Mucosa of gallbladder (tissue), 1 donor: ENCODE measurements at places on chromosomes 7 and 10. TPM values are rescaled to one million over a fixed set of nuclear protein-coding genes. Genes with fewer than 3 reads are reported as not detected.

DNA sequence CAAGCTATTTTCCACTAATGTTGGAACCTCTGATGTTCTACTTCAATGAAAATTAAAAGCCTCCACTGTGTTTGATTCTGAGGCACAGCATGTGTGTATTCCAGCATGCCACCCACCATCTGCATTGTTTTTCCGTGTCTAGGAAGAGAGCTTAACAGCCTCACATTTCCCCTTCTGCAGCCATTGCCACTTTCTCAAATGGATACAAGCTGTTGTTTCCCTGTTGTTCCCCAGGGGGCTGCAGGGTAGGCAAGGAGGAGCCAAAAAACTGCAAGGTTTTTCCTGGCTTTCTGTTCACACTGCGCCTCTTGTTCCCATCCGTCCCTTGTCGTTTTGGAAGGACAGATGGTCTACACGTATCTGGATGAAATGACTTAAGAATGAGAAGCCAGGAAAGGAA lies 72.3 kb upstream of the DNAJB12 start:
- no peak for DNase-seq

- no peak for DNase-seq
Observed at GRCh38 chr10:92593619-92594588, 974 bp downstream of the KIF11 start.

DNA sequence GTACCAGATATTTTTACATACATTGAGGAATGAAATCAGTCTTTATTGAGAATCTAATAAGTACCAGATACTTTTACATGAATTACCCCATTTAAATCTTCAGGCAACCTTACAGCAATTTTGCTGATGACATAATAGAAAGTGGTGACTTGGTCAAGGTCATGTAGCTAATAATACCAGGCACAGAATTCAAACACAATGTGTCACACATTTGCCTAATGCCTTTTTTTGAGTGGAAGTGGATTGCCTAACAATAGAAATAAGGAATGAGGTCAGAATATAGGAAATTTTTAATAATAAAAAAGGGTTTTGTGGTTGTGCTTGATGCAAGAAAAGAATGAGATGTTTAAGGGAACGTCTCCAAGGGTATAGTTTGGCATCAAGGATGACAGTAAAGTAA lies 466.6 kb upstream of the IGFBP3 start:
- no peak for DNase-seq

GRCh38 chr7:1140476-1141104 lies 19.4 kb downstream of the ZFAND2A start:
- DNase-seq: no peak

DNA sequence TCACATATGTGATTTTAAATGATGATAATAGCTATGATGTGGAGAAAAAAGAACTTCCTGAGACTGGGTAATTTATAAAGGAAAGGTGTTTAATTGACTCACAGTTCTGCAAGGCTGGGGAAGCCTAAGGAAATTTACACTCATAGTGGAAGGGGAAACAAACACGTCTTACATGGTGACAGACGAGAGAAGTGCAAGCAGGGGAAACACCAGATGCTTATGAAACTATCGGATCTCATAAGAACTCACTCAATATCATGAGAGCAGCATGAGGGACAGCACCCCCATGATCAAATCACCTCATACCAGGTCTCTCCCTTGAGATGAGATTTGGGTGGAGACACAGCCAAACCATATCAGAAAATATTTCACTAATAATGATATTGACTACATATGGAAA lies 4.1 kb upstream of the LIPN start:
- no peak for DNase-seq

GRCh38 chr7:129959471-129960203 lies 6.9 kb upstream of the UBE2H start:
- DNase-seq: no peak

The TMEM225B gene
- 0.35 TPM for total RNA-seq

- peak; percentile 43 for DNase-seq
Observed at GRCh38 chr10:89129911-89130310, 77.2 kb downstream of the CH25H start.

- DNase-seq: no peak
Observed at GRCh38 chr7:157469181-157470016, 132.6 kb downstream of the DNAJB6 start.

The OGDHL gene
- 5.3 TPM for total RNA-seq

GRCh38 chr7:118662266-118662665 lies 437.8 kb downstream of the ANKRD7 start:
- DNase-seq: no peak

The LIPK gene
- not detected for total RNA-seq

The PIK3AP1 gene
- total RNA-seq: 68.2 TPM

DNA sequence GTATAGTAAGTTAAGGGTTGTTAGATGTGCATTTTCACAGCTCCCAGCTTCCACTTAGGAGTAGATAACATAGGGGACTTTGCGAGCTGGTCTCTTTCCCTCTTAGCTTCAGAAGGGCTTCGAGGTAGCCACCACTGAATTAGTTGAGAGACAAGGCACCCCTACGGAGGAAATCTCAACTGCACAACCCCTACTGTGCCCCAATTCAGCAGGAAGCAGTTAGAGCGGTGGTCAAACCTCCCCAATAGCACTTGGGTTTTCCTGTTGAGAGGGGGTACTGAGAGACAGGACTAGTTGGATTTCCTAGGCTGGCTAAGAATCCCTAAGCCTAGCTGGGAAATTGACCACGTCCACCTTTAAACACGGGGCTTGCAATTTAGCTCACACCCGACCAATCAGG lies 1.1 kb upstream of the HERPUD2 start:
- no peak for DNase-seq

The KCNIP2 gene
- total RNA-seq: 2.5 TPM

DNA sequence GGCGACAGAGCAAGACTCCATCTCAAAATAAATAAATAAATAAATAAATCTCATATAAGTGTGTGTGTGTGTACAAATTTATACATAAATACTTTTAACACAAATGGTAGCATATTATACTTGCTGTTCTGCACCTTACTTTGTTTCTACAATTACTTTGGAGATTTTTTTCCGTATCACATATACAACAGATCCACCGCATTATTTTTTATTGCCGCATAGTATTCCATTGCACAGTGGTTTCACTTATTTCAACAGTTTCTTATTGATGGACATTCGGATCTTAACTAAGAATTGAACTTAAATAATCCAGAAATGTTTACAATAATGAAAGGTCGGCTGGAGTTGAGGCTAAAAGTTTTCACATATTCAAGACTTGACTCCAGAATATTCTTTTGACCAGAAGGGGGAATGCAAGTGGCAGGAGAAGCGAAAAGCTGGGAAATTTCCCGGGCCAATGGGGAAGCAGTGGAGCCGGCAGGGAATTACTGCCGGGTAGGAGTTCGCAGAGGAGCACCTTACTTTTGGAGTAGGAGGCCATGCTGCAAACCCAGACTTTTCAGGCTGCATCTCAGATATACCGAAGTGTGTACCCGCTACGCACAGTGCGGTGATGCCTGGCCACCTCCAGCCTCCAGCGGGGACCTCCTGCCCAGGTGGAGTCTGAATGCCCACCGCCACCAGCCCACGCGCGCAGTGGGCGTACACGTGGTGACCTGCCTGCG lies 415 bp upstream of the CNNM1 start:
- DNase-seq: no peak

GRCh38 chr7:156816943-156817572 lies 75.9 kb downstream of the LMBR1 start:
- no peak for DNase-seq

The STEAP2 gene
- total RNA-seq: 29.9 TPM

- DNase-seq: no peak
Observed at GRCh38 chr7:82105463-82105862, 335.6 kb upstream of the HGF start.

DNA sequence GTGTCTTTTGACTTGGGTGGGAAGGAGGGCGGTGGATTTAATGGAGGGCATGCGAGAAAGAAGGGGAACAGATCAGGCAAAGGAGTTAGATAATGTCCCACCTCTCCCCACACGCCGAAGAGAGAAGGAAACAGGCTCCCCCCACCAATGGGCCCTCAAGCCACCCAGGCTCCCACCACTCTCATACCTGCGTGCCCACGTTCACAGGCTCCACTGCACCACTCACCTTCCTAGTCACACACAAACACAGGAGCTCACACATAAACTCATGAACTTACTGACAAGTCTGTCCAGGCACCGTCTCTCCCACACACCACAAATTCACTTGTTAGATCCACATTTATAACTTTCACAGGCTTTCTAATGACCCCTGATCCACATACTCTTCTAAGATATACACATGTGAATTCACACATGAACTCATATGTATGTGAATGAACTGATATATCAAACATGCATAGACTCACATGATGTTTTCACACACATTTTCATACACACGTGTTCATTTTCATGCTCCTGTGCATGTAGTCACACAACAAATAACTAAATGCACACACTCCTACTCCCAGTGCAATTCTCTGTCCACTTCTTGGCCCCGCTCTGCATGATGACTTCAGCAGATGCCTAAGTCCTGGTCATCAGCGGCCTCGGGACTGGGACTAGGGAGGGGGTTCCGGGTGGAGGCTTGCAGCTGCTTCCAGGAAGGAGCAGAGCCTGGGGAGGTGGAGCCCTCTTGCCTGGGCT lies 1.5 kb downstream of the LZTS2 start:
- DNase-seq: peak; percentile 83

DNA sequence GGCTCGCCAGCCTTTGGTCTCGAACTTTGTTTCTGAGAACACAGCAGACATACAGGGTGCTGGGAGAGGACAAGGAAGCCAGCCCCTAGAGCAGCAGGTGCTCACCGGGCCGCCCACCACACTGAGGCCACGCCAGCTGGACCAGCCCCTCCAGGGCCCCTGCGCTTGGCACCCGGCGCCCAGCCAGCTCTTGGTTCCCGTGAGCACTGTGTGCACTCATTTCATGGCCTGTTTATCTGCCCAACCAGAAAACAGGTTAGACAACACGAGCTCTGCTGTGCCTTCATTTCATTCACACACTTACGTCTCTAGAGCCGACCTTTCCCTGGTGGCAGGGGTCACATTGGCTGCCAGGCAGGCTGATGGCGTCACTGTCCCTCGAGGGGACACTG lies 104.0 kb downstream of the CYTH3 start:
- no peak for DNase-seq

DNA sequence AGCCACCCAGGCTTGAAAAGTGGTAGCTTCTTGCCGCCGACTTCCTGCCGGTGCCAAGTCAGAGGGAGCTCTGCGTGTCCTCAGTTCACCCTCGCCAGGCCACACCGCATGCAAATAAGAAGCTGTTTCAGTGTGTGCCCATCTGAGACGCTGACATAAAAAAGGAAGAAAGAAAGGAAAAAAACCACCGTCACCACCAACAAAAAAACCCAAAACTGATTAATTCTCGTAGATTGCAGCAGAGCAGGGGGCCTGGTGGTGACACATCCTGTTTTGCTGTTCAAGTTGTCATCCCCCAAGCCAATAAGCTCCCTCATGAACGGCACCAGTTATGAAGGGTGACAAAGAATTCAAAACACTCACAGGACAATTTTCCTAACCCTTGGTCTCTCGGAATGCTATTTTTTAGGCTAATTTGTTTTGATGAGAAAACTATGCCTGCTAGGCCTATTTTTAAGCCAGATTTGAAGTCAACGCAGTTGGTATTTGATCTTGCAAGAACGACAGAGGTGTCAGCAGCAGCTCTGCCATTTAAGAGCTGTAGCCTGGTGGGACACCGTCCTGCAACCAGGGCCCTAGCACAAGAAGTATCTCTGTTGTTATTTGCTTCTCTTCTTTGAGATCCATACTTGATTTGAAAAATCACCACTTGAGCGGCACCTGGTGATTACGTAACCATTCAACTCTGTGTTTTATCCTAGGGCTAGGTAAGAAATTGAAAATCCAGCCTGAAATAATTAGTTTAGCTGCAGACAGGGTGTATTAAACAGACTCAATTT lies 145.6 kb downstream of the PFKFB3 start:
- DNase-seq: peak; percentile 46

DNA sequence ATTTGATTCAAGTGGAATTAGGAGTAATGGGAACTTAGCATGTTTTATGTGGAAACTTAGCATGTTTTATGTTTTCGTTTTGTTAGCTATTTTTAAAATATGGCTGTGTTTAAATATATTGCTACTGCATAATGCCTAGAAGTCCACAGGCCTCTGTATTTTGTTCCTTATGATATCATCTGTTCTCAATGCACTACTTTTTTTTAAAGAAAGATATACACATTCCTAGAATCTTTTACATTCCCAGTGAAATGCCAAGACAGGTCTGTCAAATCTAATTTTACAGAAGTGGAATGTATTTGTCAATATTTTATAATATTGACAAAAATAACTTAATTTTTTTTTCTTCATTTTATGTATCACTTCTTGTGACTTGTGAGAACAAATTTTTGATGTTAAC lies 51.6 kb downstream of the ST7 start:
- no peak for DNase-seq

- DNase-seq: peak; percentile 81
Observed at GRCh38 chr10:72009425-72010081, 45.4 kb downstream of the CHST3 start.

- no peak for DNase-seq
Observed at GRCh38 chr10:125734823-125735222, 15.3 kb downstream of the EDRF1 start.

The SNX10 gene
- total RNA-seq: 5.4 TPM

DNA sequence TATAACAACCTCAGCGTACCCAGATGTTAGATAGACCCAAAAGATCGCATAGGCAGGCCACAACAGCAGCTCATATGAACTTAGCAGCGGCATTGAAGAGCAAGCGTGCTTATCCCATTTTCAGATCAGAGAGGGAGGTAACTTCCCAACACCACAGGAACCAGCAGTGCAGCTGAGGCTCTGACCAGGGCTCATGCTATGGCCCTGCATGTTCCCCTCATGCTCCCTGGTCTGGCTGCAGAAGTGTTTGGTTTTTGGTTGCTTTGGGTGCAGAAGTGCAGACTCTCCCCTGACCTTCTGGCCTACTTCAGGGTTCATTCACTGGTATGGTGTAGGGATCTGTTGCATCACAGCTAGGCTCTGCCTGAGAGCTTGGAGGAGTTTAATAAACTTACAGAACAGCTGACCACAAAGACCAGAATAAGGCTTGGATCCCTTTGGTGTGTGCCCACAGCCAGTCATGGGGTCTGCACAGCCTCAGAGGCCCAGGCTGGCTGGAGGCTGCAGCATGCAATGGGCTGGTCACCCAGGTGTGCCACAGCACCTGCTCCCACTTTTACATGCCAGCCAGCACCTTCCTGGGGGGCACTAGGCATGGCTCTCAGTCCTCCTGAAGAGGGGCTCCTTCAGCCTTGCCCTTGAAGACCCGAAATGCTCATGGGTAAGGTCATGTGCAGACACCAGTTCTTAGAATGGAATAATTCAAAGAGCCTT lies 9.1 kb upstream of the CXCL12 start:
- DNase-seq: no peak

DNA sequence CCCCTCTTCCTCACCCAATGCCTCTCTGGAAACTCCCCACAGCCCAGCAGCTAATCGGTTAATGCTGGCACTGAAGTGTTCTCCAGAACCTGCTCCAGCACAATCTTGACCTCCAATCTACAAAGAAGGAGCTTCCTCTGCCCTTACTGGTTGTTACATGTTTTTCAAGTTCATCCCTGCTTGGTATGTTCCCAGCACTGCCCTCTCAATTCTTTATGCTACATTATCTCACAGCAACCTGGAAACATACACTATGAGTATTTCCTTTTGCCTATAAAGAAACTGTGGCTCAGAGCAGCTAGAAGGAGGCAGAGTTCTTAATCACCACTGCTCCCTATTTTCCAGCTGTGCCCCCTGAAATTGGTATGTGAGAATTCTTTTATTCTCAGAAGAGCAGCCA lies 84.1 kb upstream of the KMT2E start:
- no peak for DNase-seq

GRCh38 chr10:93039721-93040120 lies 20.9 kb upstream of the CYP26C1 start:
- DNase-seq: no peak
